DMS 273 treated with DMSO at 0.1 percent for 48 hours (cell line): ENCODE measurements at places on chromosomes 4 and X.

GRCh38 chr4:7365462-7366179 is 69.1 kb downstream of the PSAPL1 start:
- peak; percentile 10 for DNase-seq

DNA sequence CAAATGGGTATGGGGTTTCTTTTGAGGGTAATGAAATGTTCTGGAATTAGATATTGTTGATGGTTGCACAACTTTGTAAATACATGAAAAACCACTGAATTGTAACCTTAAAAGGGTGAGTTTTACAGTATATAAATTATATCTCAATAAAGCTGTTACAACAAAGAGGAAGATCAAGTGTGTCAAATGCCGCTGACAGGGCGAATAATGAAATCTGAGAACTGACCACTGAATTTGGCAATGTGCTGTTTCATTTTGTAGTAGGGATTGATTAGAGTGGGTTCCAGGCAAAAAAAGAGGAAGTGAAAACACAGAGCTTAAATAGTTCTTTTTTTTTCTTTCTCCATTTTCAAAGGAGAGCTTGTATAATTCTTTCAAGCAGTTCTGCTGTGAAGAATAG is 161.1 kb upstream of the NAP1L5 start:
- DNase-seq, result no peak

GRCh38 chrX:13932416-13932815 is 97.3 kb downstream of the GEMIN8 start:
- peak; percentile 40 for DNase-seq

DNA sequence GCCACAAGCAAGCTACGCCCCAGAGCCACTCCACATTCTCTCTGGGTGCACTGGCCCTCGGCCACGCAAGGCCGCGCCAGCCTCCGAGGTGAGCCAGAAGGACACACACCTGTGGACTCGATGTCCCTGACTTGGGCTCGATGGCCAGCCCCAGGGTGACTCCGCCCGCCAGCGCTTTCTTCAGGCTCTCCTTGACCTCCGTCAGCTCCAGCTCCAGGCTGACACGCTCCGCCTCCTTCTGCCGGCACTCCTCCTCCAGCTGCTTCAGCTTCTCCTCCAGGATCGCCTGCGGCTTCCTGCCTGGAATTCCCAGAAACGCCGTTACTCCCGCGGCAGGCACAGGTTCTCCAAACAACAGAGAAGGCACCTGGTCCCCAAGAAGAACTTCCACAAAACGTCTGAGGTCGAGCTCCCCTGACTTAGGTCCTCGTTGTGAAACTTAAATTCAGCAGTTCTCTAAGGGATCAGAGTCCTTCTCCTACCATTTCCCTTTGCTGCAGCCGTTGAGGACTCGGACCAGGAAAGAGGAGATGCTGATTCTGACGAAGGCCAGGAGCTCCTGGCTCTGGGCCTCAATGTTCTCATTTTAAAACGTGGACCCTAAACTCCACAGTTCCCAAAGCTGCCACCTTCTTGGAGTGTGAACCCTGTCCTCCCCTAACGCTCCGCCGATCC is 166.8 kb downstream of the AFAP1 start:
- no peak for DNase-seq

- no peak for DNase-seq
These were observed 729 bp upstream of the IRF2 start for GRCh38 chr4:184475096-184475461.

GRCh38 chrX:9438933-9439494 is 25.8 kb upstream of the TBL1X start:
- no peak for DNase-seq

- no peak for DNase-seq
These were observed 18.4 kb upstream of the FNIP2 start for GRCh38 chr4:158750379-158750778.

DNA sequence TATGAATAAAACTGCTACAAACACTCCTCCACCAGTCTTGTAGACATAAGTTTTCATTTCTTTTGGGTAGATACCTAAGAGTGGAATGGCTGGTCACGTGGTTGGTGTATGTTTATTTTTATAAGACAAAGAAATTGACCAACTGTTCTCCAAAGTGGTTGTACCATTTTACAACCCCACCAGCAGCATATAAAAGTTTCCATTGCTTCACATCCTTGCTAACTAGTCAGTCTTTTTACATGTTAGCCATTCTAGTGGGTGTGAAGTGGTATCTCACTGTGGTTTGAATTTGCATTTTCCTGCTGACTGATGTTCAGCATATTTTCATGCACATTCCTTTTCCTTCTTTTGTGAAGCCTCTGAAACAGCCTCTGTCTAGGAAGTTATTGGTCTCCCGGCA is 76.2 kb upstream of the ADGRG2 start:
- no peak for DNase-seq

- DNase-seq, result no peak
These were observed 810 bp upstream of the SOX3 start for GRCh38 chrX:140505421-140506337.

GRCh38 chrX:150544835-150545770 is 23.3 kb upstream of the MTM1 start:
- DNase-seq, result no peak

GRCh38 chr4:27176400-27176799 is 315.8 kb downstream of the STIM2 start:
- no peak for DNase-seq

- DNase-seq, result no peak
These were observed 29.6 kb downstream of the TRIM2 start for GRCh38 chr4:153233761-153234371.

GRCh38 chrX:31464306-31464915 is 392.6 kb upstream of the FTHL17 start:
- DNase-seq, result no peak

GRCh38 chr4:73311428-73311827 is 52.8 kb upstream of the ANKRD17 start:
- DNase-seq, result peak; percentile 5

DNA sequence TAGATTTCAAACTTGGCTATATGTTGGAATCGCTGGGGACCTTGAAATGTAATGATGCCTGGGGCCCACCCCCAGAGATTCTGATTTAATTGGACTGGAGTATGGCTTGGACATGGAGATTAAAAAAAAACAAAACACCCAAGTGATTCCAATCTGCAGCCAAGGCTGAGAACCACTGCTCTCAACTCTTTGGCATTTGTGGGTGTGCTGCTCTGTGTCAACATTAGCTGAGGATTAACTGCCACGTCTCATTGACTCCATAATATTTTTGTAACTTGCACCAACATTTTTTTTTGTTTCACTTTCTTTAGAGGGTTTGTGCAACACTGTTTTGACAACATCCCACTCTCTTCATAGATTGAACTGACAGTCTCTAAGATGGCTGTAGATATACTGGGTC is 41.1 kb upstream of the PDK3 start:
- no peak for DNase-seq

DNA sequence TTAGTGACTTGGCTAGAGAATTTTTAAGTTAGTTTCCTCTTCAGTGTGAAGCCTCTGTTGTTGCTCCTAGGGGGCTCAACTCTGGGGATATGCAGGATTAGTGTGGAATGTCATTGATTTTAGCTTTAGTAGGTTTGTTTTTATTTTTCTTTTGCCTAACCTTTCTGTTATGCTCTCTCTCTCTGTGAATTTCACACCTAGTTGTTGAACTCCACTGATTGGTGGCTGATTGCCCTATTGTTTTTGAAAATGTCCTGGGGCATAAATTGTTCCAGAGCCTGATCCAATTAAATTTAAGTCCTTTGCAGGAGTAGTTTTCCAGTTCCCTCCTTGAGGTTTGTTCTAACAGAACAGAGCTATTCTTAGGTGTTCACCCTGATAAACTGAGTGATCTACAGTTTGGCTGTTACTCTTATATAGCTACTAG is 393.3 kb upstream of the CTSO start:
- DNase-seq, result no peak

DNA sequence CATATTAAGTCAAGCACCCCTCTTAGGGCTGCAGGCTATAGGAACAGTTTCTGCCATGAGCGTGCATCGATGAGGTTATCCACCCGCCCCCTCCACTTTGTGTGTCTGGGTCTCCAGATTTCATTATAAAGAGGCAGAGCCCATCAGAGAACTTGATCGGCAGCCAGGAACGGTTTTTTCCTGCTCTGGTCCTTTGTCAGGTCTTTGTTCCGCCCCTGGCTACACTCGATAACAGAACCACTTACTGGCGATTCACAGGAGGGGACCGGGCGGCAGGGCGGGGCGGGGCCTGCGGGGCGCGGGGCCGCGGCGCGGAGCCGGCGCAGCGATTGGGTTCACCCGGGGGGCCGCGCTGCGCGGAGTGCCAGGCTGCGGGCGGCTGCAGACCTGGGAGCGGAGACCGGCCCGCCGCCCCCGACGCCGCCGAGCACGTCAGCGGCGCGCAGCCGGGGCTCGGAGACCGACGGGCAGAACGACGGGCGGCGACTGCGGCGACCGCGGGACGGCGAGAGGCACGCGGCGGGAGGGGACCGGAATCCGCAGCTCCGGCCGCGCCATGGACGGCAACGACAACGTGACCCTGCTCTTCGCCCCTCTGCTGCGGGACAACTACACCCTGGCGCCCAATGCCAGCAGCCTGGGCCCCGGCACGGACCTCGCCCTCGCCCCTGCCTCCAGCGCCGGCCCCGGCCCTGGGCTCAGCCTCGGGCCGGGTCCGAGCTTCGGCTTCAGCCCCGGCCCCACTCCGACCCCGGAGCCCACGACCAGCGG is at the start of gene SLC10A4:
TSS of gene SLC10A4 (plus strand) at position 338 of the 771 bp plus-strand sequence. CDS start at position 557, 219 bp downstream.
- DNase-seq, result no peak

- no peak for DNase-seq
These were observed 733 bp upstream of the G3BP2 start for GRCh38 chr4:75673959-75674328.

DNA sequence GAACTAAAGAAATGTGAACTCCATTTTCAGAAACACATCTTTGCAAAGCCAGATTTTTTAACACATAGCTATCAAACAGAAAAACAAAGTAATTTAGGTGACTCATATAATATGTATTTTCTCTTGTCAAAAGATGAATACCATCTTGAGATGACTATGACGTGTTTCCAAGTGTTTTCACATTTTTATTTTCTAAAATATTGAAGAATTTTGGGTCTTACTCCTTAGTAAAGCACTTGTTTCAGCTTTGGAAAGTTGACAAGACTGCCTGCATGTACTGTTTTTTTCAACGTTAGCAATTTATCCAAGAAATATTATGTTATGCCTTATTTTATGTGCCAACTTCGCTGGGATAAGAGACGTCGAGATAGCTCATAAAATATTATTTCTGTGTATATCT is 733.9 kb upstream of the EPHA5 start:
- DNase-seq, result no peak

- DNase-seq, result no peak
These were observed 35.6 kb downstream of the ATG4A start for GRCh38 chrX:108127152-108127551.

GRCh38 chrX:31331015-31331414 is 259.2 kb upstream of the FTHL17 start:
- DNase-seq, result no peak

DNA sequence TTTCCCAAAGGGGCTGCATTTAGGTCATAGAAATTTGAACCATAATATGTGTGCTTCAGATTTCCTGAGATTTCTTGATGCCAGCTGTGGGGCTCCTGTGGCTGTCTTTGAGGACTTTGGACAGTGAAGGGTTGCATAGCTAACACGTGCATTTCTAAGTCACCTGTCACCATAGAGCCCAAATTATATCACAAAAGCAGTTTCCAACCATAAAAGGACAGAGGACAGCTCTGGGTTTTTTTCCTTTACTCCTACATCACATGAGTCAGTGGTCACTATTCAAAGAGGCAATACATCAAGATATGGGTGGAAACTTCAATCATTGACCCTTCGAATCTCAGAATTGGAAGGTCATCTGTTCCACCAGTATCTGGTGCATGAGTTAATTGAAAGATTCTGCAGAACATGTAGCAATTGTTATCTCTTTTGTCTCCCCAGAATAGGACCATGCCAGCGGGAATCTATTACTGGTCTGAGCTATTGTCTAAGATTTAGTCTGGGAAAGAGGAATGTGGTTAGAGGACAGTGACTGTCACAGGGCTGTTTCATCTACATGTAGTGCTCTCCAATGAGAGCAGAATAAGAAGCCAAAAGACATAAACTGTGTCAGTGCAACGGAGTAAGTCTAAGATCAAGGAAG is 133.5 kb downstream of the AASDH start:
- no peak for DNase-seq

- DNase-seq, result no peak
These were observed 11.0 kb downstream of the CUL4B start for GRCh38 chrX:120549483-120550452.

GRCh38 chr4:82711158-82711785 is 87.3 kb downstream of the SCD5 start:
- no peak for DNase-seq

GRCh38 chr4:185217408-185217975 is 8.1 kb downstream of the SNX25 start:
- no peak for DNase-seq

GRCh38 chr4:166802346-166802745 is 431.9 kb downstream of the SPOCK3 start:
- no peak for DNase-seq

DNA sequence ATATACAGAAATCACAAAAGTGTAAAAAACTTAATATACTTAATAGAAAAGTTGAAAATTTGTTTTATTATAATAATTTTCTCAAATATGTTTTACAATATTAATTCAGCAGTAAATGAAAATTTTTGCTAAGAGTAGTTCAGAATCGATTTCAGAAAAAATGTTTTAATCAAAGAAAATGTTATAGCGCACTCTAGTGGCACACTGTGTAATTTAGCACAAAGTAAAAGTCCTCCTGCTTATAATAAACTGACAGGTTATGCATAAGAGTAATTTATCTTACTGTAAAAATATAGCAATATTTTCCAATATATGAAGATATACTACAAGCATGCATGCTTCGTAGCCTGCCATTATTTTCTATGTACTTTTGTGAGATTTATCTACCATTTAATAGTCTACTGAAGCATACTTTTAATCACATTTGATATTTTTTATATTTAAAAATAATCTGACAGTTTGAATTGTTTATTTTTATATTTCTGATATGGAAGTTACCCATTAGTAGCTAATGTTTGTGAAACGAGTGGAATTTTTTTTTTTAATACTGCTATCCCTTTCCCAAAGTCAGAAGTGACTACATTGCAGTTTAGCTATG is 217.9 kb upstream of the KLHL4 start:
- no peak for DNase-seq

DNA sequence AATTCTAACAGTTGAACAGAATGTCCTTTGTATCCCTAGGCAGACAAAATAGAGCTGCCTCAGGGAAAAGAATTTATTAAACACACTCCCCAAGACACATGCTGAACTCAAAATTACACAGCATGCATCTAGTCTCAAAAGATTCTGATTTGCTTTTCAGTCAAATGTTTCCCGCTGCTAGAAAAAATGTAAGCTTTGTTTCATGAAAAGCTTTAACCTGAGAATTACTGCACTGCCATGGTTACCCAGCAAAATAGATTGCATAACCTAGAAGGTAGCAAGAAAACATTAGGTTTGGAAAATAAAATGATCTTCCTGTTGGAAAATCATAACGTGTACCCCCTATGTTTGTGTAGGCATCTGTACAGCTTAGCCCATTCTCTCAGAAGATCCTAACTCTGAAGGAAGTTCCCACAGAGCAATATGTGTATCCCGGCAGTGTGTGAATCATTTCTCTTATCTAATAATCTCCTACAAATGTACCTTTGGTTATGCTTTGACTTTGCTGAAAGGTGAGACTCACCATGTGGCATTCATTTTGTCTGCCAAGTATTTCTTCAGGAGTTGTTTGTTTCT is 646.9 kb downstream of the STPG2 start:
- DNase-seq, result no peak
